ENCODE measurements at places on chromosomes 1 and 21.

DNA sequence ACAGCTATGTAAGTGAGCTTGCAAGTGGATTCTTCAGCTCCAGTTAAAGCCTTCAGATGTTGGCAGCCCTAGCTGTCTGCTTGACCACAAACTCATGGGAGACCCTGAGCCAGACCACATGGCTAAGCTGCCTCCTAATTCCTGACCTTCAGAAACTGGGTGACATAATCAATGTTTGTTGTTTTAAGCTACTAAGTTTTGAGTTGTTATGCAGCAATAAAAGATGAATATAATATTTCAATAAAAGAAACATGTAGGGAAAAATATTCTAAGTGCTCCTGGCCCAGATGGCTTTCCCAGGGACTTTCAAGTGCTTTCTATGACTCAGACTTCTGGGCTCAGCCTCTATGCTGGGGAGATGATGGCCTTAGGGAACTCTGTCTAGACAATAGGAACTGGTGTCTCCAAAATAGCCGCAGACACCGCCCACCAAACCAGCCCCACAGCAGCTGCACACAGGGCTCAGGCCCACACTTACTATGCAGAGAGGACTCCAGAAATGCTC is 20.3 kb upstream of the AZIN2 start:
- peak; percentile 75 for DNase-seq

DNA sequence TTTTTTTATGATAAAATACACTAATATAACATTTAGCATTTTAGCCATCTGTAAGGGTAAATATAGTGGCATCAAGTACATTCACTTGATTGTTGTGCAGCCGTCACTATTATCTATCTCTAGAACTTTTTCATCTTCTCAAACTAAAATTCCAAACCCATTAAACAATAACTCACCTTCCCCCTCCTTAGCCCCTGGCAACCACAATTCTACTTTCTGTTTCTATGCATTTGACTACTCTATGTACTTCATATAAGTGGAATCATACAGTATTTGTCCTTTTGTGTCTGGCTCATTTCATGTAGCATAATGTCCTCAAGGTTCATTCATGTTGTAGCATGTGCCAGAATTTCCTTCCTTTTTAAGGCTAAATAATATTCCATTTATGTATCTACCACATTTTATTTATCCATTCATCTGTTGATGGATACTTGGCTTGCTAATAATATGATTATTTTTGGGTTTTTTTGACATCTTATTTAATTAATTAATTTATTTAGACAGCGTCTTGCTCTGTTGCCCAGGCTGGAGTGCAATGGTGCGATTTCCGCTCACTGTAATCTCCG is 69.6 kb upstream of the MACF1 start:
- no peak for DNase-seq

GRCh38 chr1:20339811-20340457 is 49.3 kb downstream of the VWA5B1 start:
- DNase-seq = no peak

DNA sequence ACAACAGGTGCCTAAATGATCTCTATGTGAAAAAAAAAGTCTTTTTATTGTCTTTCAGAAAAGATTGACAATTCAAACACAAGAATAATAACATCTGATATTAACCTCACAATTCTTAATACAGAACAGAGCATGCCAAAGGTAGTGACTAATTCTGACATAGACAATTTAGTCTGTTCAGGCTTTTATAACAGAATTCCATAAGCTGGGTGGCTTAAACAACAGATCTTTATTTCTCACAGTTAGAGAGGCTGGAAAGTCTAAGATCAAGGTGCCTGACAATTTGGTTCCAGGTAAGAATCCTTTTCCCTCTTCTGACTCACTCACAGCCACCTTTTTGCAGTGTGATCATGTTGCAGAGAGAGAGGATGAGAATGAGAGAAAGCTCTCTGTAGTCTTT is 27.0 kb downstream of the DPYD start:
- DNase-seq = no peak

GRCh38 chr1:204670152-204670927 is 15.2 kb downstream of the LRRN2 start:
- DNase-seq = peak; percentile 87

- no peak for DNase-seq
These were observed 10.8 kb upstream of the PIGK start for GRCh38 chr1:77230051-77230450.

DNA sequence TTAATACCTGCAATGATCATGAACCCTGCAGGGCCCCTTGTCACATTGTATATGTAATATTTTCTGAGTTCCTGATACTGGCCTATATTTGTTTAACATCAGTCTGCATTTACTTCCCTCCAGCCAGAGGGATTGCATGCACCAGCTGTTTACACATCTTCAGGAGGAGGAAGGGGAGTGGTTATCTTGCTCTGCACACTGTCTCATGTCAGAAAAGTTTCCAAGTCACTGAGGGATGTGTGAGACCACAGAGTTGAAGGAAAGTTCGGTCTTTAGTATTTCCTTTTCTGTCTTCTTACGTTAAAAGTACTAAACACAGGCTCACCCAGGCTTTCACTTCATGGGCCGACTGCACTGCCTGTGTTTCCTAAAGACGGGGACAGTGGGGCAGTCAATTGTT is 574.1 kb downstream of the LMO4 start:
- DNase-seq = no peak

DNA sequence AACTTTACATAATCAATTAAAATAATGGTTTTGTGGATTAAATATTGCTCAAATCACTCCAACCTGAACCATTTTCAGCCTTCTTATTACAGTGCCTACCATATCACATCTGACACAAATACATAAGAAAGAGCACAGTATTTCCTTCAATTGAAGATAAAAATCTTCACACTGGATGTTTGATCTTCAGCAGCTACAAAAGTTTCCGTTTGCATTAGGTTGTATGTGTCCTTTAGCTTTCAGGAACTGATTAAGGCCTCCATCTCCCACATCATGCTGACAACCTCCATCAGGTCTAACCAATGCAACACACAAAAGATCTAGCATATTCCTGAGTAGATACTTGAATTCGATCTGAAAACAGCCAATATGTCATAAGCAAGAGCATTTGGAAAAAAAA is 195.1 kb upstream of the NR5A2 start:
- no peak for DNase-seq

DNA sequence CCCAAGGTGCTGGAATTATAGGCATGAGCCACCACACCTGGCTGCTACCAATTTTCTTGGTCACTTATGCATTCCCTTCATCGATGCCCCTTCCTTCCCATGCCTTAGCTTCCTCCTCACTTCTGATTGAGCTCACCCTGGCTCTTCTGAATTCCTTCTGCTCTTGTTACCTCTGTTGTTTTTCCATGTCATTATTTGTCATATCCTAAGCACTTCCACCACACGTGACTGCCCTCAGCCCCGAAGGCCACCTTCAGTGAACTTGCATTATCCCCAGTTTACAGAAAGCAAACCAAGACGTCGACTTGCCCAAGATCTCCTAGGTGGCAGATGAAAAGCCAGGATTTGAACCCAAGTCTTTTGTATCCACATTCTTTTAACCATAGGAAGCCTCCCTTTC is 30.7 kb downstream of the CA6 start:
- DNase-seq = no peak
